ENCODE measurements at places on chromosomes 1 and 21.
A peak's percentile ranks its signal among the peaks of the same experiment; 100 is the strongest.

DNA sequence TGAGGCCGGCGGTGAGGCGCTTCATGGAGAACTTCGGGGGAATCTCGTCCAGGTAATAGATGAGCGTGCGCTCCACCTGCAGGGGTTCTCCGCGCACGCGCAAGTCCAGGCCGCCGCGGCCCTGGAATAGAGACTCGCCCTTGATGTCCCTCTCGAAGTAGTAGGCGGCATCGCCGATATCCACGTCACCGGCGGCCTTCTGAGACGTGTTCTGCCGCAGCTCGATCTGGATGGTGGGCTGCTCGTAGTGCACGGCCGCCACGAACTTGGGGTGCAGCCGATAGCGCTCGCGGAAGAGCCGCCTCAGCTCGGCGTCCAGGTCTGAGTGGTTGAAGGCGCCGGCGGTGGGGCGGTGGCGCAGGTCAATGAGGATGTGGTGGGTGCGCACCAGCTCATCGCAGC is 726 bp downstream of the TACSTD2 start:
- no peak for DNase-seq

DNA sequence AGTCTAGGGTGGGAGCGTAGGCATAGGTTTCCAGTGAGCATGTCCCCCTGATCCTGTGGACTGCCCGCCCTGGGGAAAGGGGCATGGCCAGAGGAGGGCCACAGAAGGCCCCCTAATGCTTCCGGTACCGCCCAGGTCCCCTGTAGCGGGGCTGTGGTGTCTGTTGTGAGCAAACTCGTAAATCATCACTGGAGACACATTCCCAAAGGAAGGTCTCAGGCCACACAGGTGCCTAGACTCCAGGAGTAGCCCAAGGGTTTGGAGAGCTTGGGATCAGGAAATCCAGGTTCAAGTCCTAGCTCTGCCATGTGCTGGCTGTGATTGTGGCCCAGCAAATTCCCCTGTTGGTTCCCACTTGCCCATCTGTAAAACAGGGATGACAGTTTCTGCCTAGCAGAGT is 20.2 kb downstream of the NKAIN1 start:
- no peak for DNase-seq

DNA sequence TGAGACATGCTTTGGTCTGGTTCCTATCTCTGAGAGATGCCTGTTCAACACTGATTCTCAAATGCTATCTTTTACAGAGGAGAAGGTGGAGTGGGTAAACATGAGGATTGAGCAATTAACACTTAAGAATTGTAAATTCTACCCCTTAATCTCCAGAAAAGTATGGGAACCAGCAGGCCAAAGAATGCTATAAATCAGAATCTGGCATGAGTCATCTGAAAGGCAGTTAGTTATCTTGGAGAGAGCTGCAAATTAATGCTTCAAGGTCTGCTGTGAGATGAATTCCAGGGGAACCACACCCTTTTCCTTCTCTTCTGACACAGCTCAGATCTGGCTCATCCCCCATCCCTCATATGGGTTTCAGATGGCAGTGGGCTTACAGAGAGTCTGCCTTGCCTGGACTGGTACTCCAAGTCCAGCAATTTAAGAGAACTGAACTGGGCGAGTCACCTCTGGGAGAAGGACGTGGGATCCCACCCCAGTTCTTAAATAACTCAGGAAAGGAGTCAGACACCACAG is 5.2 kb downstream of the S100A10 start:
- no peak for DNase-seq

GRCh38 chr1:2391931-2392509 is 379 bp downstream of the RER1 start:
- DNase-seq = no peak

DNA sequence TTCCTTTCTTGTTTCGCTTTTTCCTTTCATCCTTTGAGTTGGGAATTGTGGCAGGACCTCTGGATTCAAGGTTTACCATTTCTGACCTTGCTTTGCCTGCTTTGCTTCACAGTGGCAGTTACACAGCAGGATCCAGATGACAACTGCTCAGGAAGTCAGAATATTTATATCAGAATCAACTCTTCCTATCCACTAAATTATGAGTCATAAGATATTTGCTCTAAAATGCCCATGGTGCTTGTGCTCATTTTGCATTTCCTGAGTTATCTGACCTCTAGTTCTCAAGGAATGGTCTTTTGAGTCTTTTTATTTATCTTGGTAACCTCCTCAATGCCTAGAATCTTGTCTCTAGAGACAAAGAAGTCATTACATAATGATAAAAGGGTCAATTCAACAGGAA is 290.8 kb downstream of the LRRC7 start:
- no peak for DNase-seq

DNA sequence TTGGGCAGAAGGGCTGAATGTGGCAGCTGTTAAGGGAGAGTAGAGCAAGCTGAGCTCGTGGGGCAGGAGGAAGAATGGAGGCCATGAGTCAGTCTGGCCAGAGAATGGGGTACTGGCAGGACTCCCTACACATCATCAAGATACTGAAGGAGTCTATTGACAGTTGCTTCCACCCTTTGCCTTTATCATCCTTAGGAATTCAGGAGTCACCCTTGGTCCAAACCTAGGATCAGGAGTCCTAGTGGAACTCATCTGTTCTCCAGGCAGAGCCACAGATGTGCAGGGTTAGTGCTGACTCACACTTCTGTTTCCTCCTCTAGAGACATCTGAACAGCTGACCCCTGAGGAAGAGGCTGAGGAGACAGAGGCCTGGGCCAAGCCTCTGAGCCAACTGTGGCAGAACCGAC is 18.7 kb upstream of the ST3GAL3 start:
- DNase-seq = no peak

- no peak for DNase-seq
Measured at GRCh38 chr1:4837031-4837600, 182.7 kb downstream of the AJAP1 start.

- DNase-seq = no peak
Measured at GRCh38 chr1:116205941-116206679, 94.9 kb downstream of the MAB21L3 start.

- DNase-seq = no peak
Measured at GRCh38 chr21:16943231-16943630, 569.6 kb upstream of the CXADR start.

- peak; percentile 91 for DNase-seq
Measured at GRCh38 chr1:23484253-23485001, 448 bp upstream of the ASAP3 start.

DNA sequence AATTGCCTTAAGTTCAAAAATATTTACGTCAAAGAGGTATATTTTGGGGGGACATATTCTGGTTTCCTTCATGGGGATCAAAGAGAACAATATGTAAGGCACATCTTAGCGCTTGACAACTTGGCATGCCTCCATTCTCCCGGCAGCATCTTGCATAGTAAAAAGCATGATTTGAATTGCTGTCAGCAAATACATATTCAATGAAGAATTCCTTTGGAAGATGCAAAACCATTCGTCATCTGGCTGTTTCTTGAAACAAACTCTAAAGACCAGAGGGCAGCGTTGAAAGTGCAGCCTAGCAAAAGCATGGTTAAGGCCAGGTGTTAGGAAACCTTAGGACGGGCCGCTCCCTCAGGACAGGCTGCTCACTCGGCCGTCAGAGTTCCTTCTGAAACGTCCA is 3.4 kb upstream of the PIK3CD start:
- no peak for DNase-seq

GRCh38 chr1:55605155-55605554 is 390.0 kb upstream of the USP24 start:
- DNase-seq = no peak

DNA sequence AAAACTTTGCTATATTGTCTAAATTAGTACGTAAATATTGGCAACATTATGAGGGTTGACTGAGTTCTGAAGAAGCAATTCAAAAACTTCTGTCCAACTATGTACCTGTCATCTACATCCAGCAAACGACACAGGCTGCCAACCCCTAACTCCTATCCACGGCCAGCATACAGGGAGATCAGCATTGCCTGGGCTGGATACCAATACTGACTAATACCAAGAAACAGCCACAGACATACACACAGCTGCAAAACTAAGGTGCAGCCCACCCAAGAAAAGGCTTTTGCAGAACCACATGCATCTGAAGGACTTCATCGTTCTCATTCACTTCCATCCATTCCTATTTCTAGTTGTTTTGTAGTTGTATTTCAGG is 2.0 kb downstream of the KIAA0319L start:
- DNase-seq = no peak

- no peak for DNase-seq
Measured at GRCh38 chr1:1325288-1326074, 879 bp downstream of the CPTP start.

DNA sequence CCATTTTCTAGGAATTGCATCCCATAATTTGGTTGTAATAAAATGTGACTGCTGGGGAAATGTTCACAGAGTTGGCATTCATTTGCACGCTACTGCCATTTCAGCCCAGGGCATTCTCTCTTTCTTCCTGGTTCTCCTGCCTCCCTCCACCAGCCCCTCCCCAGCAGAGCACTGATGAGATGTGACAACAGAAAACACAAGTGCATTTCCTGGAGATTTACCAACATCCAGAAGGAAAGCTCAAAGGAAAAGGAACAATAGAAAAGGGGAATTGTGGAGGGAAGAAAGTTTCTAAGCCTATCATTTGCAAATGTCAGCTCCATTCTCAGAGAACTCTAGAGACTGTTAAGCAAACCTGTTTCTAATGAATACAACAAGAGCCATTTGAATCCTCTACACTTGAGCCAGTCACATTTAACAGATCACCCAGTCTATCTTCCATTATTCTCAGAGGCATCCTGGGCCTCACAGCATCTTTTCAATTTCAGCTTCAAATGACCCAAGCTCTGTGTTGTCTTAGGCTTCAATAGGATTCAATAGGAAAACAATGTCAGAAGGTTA is 395.6 kb upstream of the PBX1 start:
- no peak for DNase-seq

DNA sequence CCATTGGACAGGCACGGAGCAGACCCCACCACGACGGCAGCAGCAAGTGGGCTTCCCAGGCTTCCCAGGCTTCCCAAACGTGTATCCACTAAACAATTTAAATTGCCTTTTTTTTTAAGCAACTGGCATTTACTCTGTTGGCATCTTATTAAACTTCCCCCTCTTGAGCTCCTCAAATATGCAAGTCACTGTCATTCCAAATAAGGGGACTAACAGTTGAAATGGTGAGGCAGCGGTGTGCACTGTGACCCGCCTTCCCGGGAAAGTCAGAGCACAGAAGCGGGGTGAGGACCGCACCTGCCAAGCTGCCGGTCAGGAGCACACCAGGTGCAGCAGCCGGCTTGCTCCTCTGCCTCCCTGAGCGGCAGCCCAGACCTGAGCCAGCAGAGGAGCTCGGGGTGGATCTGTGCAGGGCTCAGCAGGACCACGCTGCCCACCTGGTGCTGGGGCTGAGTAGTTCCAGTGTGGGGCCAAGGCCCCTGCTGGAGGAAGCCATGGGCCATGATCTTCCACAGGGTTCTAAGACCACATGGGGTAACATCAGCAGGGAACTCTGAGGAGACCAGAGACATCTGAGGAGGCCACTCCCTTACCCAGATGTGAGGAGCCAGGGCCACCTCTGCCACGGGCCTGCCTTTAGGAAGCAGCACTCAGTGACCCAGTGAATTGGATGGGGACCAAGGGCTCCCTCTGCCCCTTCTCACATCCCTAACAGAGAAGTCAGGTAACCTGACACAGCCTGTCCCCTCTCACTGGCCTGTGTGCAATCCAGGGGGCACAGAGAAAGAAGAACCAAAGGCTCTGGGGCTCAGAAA is 245.4 kb downstream of the NPHP4 start:
- no peak for DNase-seq

DNA sequence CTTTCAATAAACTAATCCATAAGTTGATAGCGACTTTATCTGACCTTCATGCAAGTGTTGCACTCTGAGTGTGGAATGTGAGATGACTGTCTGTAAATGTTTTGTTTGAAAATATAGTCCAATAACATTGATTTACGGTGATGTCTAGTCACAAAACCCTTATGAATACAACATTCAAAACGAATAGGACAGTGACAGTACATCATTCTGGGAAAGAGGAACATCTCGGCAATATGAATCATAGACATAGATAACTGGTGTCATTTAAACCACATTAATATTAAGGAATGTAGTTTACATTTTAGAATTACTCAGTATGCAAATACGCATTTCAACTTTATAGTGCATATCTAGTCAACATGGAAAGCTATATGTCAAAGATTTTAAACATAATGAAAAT is 1311.6 kb upstream of the ADGRL4 start:
- no peak for DNase-seq

- DNase-seq = no peak
Measured at GRCh38 chr21:16770266-16770665, 742.6 kb upstream of the CXADR start.

DNA sequence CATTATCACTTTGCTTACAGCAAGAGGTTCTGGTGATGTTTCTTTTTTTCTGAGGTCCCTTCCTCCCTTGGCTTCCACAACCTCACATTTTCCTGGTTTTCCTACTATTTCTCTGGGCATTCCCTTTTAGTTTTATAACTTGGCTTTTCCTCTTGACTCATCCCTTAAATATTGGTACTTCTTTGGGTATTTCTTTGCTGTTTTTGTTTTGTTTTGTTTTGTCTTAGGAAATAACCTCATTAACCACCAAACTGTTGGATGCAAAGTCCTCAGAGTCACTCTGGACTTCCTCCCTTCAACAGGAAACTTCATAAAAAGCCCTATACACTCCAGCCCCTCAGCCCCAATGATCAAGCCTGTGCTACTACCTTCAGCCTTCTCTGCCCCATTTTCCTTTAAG is 211.1 kb downstream of the DUSP10 start:
- no peak for DNase-seq

- DNase-seq = no peak
Measured at GRCh38 chr1:200982071-200982945, 41.2 kb downstream of the KIF21B start.

GRCh38 chr21:33752260-33752659 is 110.0 kb downstream of the ITSN1 start:
- DNase-seq = no peak

- DNase-seq = no peak
Measured at GRCh38 chr1:65921446-65921845, 128.8 kb downstream of the PDE4B start.

GRCh38 chr1:102234753-102235359 is 238.1 kb upstream of the OLFM3 start:
- DNase-seq = no peak

GRCh38 chr1:230833511-230833910 is 34.8 kb downstream of the C1orf198 start:
- DNase-seq = no peak

DNA sequence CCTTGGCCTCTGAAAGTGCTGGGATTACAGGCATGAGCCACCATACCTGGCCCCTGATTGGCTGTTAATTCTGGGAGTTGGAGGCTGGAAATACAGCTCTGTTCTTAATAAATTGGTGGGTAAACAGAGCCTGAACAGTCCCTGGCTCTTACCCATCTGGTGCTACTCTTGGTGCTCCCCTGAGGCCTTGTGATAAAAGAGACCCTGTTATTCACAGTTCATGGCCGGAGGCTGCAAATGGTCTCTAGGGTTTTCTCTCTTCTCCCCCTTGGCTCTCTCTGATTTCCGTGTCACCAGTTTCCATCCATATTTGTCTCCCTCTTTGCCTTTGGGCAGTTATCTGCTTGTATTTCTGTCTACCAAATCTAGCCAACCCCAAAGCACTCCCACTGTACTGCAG is 17.2 kb downstream of the NFASC start:
- no peak for DNase-seq

- DNase-seq = no peak
Measured at GRCh38 chr1:206824331-206824730, 41.1 kb upstream of the IL20 start.

GRCh38 chr1:16042096-16042495 is 1.5 kb upstream of the CLCNKB start:
- DNase-seq = no peak

GRCh38 chr1:83086346-83086745 is 912.6 kb downstream of the TTLL7 start:
- no peak for DNase-seq

GRCh38 chr1:157004806-157005205 is 40.7 kb downstream of the ARHGEF11 start:
- no peak for DNase-seq

GRCh38 chr21:25459365-25459764 is 147.9 kb downstream of the MRPL39 start:
- no peak for DNase-seq

All from stimulated activated naive CD4-positive, alpha-beta T cell (primary cell).